ENCODE measurements at places on chromosomes 4 and X.

GRCh38 chr4:632926-633325 lies 7.6 kb downstream of the PDE6B start:
- DNase-seq, result no peak

DNA sequence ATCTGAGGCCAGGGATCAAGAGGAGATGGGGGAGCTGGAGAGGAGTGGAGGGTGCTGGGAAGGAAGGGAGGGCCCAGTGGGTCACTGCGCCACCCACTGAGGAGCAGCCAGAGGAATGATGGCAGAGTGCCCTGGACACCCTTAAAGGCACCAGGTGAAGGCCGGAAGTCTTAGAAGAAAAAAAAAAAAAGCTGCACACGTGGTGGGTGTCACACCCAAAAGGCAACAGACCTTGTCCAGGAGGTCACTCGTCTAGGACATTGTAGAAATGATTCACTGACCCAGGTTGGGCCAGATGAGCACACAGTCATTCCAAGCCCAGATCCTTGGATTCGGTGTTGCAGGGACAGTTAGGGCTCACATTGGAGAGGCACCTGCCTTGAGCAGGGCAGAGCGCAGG lies 93.5 kb upstream of the TRIM2 start:
- DNase-seq, result no peak

GRCh38 chr4:112894480-112894879 lies 155.0 kb upstream of the ANK2 start:
- DNase-seq, result no peak

- no peak for DNase-seq
These were observed 94.3 kb downstream of the HDAC8 start for GRCh38 chrX:72478351-72478750.

DNA sequence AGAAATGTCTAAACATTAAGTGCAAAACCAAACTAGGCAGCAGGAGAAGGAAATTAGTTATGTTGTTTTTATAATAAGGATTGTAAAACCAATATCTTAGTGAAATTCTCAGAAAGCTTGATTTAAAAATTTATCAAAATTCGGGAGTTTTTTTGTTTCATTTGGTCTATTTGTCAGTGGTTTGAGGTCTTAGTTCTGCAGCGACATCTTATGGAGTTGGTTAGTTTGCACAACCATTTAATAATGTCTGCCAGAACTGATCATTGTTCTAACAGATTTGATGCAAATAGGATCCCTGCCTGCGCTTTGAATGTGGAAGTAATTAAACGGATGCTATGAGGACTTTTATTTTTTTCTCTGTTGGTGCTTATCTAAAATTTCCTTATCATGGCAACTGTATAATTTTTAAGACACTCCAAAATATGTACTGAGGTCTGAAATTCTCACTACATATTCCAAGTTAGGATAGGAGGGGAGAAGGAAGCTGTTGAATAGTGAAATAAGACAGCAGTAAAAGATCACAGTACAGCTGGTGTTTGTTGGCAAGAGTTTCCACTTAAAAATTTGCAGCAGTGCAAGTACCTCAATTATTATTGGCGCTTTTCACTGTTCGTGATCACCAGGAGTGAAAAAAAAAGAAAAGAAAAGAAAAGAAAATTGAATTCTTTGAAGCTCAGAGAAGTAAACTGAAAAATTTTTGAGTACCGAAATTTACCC lies 2521.4 kb downstream of the ARAP2 start:
- no peak for DNase-seq

GRCh38 chr4:37490391-37491347 lies 195.5 kb downstream of the RELL1 start:
- no peak for DNase-seq

Measured in CD4-positive, alpha-beta T cell treated with Interleukin-15 for 4 hours (primary cell).